ENCODE measurements at places on chromosomes 3 and 15.

DNA sequence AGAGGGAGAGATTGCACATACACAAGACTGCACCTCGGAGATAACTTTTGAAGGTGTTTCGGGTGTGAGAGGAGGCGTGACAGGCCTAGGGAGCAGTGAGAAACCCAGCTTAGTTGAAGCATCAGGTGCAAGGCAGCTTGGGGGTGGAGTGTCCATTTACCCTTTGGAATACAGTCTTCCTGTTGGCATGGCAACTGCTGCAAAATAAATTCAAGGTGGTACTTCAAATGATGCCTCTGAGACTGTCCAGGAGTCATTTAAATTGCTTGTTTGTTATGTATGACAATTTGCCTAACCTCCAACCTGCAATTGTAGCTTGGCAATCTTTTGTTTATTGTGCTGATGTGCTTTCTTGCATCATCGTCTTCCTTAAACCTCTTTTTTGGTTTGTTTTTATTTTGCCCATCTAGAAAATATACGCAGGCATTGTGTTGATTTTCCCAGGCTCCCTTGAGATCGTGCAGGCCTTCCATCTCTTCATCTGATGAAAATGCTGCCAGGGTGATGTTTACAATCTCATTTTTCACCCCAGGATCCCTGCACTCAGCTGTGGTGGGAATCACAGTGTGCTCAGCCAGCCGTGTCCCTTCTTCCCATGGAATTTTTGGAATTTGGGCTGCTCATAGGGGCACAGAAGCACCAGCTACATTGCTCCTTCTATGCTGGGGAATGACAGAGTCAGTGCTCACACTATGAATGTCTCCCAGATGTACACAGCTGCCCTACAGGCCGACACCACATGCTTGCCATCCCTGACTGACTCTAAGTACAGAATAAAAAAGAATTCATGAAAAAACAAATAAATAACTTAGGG is 583.1 kb upstream of the CFAP20DC start:
- no peak for DNase-seq

DNA sequence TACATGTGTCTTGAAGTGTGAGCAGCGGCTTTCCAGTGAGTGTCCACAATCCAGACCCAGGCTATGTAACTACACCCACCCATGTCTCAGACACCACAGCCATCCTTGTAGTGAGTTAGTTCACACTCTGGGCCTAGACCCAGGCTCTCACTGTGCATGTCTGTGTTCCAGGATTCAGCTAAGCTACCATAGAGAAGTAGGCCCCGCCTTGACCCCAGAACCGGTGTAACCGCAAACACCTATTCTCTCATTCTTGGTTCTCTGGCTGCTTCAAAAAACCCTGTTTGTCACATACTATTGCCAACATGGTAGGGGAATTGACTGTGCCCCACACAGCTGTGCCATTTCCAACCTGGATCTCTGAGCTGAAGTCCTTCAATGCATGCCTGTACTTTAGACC is 560.6 kb downstream of the RSL24D1 start:
- DNase-seq, result no peak

DNA sequence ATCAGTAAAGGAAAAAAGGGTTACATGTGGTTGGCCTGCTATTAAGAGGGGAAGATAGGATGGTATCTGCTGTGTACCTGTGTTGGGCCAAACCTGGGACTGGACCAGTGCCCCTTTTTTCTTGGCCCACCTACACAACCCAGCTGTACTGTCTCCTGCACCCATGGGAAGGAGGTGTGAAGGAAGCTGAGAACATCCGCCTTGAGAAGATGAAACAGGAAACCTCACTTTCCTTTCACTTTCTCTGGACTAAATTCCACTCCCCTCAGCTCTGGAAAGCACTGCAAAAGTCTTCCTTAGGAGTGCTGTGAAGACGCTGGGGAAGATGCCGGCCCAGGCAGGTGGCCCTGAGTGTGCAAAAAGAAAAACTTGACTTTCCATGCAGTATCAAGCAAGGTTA is 37.6 kb downstream of the LRRN1 start:
- no peak for DNase-seq

DNA sequence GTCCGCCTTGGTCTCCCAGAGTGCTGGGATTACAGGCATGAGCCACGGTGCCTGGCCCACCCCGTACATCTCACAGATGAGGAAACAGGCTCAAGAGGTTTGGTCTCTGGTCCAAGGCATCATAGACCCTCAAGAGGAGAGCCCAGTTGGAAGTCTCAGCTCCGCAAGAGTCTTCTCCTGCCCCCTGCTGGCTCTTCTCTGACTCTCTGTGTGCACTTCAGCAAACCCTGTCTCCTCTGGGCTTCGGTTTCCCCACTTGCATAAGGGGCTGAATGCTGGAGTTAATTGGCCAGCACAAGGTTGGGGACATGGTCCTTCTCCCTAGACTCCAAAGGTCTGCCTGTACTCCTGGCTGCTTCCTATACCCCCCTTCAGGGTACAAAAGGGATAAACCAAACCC is 3.9 kb downstream of the MST1R start:
- DNase-seq, result no peak

DNA sequence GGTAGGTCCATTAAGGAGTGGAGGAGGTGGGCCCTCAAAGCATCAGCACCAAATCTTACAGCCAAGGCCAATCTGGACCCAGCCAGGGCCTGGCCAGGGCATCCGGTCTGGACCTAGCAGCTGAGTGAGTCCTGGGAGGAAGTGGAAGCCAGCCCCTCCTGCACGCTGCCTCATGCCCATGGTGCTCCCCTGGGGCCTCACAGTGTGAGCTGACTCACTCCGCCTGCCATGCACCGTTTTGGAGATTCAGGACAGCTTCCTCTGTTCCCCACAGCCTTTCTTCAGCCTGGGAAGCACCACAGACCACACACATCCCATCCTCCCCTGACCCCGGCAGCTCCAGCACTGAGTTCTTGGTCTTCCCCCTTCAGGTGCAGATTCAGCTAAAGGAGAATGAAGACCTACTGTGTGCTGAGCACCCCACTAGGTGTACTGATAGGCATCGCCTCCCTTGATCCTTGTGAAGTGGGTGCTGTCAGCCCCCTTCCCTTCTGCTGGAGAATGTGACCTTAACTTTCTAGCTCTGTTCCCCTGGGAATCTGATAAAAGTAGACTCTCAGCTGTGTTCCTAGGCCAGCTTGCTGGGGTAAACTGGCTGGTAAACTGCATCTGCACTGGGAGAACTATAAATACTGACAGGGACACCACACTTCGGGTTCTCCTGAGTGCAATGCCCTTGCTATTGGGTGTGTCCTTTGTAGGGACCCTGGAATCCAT is 36.8 kb upstream of the SEC13 start:
- DNase-seq, result no peak

GRCh38 chr3:64088408-64089205 is 65.3 kb upstream of the PSMD6 start:
- DNase-seq, result no peak

- DNase-seq, result no peak
These were observed 412.1 kb upstream of the DPH6 start for GRCh38 chr15:35958021-35958420.

DNA sequence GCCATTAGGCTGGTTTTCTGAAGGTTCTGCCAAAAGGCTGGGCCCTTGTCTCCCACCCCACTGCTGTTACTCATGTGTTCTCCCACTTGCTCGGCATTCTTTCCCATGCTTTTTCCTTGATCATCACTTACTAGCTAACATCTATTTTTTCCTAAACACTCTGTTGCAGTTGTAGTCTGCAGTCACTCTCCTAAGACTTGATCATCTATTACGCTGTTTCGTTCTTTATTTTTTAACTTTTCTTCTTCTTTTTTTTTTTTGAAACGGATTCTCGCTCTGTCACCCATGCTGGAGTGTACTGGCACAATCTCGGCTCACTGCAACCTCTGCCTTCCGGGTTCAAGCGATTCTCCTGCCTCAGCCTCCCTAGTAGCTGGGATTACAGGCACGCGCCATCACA is 176.3 kb downstream of the IGF1R start:
- DNase-seq, result no peak

GRCh38 chr3:10392244-10392643 is 71.3 kb upstream of the SEC13 start:
- no peak for DNase-seq

GRCh38 chr15:57743424-57743823 is 36.9 kb downstream of the POLR2M start:
- no peak for DNase-seq

Measured in NCI-H187 treated with DMSO at 0.1 percent for 48 hours (cell line).